Naive thymus-derived CD4-positive, alpha-beta T cell (primary cell): ENCODE measurements at places on chromosomes 1 and 21. TPM values are rescaled to one million over a fixed set of nuclear protein-coding genes. Genes with fewer than 3 reads are reported as not detected.

DNA sequence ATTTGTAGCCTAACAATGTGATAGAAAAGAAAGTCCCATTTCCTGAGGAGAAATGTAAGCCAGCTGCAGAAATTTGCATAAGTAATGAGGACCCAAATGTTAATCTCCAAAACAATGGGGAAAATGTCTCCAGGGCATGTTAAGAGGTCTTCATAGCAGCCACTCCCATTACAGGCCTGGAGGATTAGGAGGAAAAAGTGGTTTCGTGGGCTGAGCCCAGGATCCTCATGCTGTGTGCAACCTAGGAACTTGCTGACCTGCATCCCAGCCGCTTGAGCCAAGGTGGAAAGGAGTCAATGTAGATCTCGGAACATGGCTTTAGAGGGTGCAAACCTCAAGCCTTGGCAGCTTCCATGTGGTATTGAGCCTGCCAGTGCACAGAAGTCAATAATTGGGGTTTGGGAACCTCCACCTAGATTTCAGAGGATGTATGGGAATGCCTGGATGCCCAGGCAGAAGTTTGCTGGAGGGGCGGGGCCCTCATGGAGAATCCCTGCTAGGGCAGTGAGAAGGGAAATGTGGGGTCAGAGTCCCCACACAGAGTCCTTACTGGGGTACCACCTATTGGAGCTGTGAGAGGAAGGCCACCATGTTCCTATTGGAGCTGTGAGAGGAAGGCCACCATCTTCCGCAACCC is 14.2 kb upstream of the F13B start:
- no peak overlapping the region for H3K27ac ChIP-seq
- H3K36me3 ChIP-seq = no peaks in the 10 kb centered on the region
- no peak overlapping the region for H3K4me3 ChIP-seq
- no peaks in the 10 kb centered on the region for H3K27me3 ChIP-seq
- DNase-seq = no peak

DNA sequence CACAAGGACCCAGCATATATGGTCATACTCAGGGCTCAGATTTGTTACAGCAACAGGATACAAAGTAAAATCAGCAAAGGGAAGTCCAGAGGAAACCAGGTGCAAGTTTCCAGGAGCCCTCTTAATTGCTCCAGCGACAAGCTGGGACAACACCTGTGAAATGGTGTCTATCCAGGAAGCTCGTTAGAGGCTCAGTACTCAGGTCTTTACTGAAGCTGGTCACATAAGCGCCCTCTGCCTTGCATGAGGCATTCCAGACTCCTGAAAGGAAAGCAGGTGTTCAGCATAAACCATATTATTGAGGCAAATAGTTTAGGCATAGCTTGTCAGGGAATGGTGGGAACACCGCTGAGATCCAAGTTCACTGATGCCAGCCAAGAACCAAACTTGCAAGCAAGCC is 231.0 kb downstream of the SLC35F3 start:
- H3K27me3 ChIP-seq = no peaks in the 10 kb centered on the region
- H3K4me1 ChIP-seq = no peaks in the 10 kb centered on the region
- H3K27ac ChIP-seq = no peak overlapping the region
- H3K4me3 ChIP-seq = no peak overlapping the region
- no peak for DNase-seq

GRCh38 chr1:4787551-4787950 is 133.1 kb downstream of the AJAP1 start:
- H3K4me3 ChIP-seq = no peak overlapping the region
- H3K27me3 ChIP-seq = no peaks in the 10 kb centered on the region
- H3K27ac ChIP-seq = no peak overlapping the region
- no peaks in the 10 kb centered on the region for H3K36me3 ChIP-seq

DNA sequence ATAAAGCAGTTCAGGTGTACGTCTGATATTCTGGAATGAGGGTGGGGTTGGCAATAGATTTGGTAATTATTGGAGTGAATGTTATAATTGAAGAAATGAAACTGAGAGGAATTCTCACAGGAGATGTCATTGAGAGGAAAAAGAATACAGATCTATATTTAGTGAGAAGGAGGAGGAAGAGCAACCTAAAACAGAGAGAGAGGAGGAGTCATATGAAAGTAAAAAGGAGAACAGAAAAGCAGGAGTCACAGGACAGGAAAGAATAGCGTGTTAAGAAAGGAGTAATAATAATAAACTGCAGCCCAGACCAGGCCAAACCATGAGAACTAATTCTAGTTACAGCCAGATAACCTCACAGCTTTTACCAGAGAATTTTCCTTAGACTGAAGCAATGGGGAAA is 62.7 kb upstream of the MROH9 start:
- no peaks in the 10 kb centered on the region for H3K36me3 ChIP-seq
- H3K4me1 ChIP-seq = no peaks in the 10 kb centered on the region
- DNase-seq = no peak
- H3K27ac ChIP-seq = no peak overlapping the region
- H3K27me3 ChIP-seq = no peaks in the 10 kb centered on the region

DNA sequence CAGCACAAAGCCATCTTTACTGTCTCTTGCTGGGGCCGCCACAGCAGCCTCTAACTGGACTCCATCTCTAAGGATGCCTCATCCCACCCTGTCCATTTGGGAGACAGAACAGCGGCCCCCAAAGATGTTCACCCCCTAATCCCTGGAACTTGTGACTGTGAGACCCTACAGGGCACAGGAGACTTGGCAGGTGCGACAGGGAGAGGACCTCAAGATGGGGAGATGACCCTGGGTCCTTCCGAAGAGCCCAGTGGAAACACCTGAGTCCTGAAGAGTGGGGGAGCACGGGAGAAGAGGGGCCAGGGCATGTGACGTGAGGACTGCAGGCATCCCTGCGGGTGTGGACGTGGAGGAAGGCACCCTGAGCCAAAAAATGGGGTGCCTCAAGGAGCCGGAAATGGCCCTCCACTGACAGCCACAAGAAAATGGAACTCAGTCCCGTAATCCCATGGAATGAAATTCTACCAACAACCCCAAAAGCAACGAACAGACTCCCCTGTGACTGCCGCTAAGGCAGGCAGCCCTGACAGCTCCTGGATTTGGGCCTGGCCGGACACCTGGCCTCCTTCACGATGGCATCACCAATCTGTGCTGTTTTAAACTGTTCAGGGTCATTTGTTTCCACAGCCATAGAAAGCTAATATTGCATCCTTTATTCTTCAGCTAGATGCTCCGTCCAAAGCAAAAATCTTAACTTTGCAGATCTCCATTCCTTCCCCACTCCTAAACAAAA is 34.0 kb downstream of the C2CD2 start:
- no peak for DNase-seq
- peaks cover 11% of the 10 kb centered on the region for H3K4me1 ChIP-seq
- no peak overlapping the region for H3K27ac ChIP-seq
- no peaks in the 10 kb centered on the region for H3K27me3 ChIP-seq

DNA sequence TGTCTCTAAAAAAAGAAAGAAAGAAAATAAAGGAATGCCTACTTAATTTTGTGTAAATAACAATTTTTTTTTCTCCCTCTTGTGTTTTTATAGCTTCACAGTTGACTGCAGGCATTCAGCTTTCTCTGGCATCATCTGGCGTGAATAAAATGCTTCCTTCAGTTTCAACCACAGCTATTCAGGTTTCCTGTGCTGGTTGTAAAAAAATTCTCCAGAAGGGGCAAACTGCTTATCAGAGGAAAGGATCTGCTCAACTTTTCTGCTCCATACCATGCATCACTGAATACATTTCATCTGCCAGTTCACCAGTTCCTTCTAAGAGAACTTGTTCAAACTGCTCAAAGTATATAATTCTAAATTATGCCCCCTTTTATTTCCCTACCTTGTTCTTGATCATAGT is 18.0 kb downstream of the ZMYM1 start:
- H3K4me1 ChIP-seq = no peaks in the 10 kb centered on the region
- H3K4me3 ChIP-seq = no peak overlapping the region
- no peak overlapping the region for H3K27ac ChIP-seq
- no peaks in the 10 kb centered on the region for H3K27me3 ChIP-seq

DNA sequence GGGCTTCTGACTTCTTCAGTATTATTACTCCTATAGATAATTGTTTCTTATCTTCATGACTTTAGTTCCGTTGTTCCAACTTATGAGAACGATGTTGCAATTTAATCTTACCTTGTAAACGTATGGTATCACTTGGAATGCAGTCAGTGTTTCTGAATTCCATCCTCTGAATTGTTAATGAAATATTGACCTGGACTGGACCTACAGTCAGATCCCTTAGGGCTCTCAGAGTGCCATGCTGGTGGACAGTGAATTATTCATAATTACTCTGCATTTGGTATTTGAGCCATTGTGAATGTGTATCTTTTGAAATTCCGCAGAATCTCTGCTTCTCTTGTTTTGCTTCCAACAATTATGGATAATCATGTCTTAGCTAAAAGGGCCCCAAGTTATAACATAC is 72.3 kb downstream of the PRDM2 start:
- peaks cover 40% of the 10 kb centered on the region for H3K36me3 ChIP-seq
- H3K4me3 ChIP-seq = no peak overlapping the region
- peaks cover 4% of the 10 kb centered on the region for H3K4me1 ChIP-seq
- H3K27ac ChIP-seq = no peak overlapping the region

- no peaks in the 10 kb centered on the region for H3K4me1 ChIP-seq
- DNase-seq = no peak
- no peaks in the 10 kb centered on the region for H3K27me3 ChIP-seq
- no peak overlapping the region for H3K4me3 ChIP-seq
Observed at GRCh38 chr1:245407983-245408382, 253.2 kb downstream of the KIF26B start.

Gene MGST3
- 119 TPM for polyA plus RNA-seq

GRCh38 chr1:55196433-55197035 is 18.6 kb downstream of the USP24 start:
- H3K27me3 ChIP-seq = no peaks in the 10 kb centered on the region
- no peaks in the 10 kb centered on the region for H3K36me3 ChIP-seq
- peaks cover 9% of the 10 kb centered on the region for H3K4me1 ChIP-seq
- no peak overlapping the region for H3K27ac ChIP-seq
- no peak overlapping the region for H3K4me3 ChIP-seq
- DNase-seq = no peak
